Fibroblast of skin of left quadriceps (primary cell): ENCODE measurements at places on chromosomes 13 and 19.

- no peak for DNase-seq
These were observed 3.8 kb upstream of the APC2 start for GRCh38 chr19:1445932-1446712.

- no peak for DNase-seq
These were observed 114.2 kb downstream of the NUFIP1 start for GRCh38 chr13:44874886-44875630.

DNA sequence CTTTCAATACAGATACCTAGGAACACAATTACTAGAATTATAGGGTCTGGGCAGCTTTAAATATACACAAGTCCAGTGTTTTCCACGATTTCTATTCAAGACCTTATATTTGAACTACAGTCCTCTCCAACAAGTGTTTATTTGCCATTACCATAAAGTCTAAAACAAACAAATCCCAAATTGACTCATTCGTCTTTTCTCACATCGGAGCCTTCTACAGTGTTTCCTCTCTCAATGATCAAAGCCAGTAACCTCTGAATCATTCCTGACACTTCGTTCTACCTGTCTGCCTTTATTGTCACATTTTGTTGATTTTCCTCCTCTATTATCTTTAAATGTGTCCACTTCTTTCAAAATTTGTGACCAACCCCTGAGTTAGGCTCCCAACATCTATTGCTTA is 1356.5 kb upstream of the SLC10A2 start:
- DNase-seq = no peak

DNA sequence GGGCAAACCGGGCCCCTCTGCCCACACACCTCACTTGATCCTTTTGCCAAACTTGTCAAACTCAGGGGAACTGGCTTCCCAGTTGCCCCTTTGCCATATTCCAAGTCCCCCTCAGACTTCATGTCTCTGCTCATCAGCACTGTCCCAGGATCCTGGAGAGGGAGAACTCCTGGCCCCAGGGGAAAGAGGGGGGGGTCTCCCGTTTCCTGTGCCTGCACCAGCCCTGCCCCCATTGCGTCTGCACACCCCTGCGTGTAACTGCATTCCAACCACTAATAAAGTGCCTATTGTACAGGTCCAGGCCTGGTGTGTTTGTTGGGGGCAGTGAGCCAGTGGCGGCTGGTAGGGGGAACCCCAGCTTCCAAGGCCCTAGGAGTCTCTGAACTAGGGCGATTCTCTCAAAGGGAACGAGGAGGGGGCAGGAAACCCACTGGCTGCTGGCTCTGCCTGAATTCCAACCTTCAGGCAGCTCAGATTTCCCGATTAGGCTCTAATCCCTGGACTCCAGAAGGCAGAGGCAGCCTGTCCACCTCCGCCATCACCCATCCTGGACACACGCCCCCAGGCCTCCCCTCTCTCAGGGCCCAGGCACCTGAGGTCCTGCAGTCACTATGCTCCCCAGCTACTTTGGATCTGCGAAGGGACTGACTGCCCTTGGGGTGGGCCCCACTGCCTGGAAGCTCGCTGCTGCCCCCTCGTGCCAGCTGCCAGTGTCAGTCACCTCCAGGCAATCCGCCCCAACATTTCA is 9.7 kb upstream of the ILF3 start:
- DNase-seq = peak; percentile 25

- DNase-seq = no peak
These were observed 116.2 kb upstream of the MCF2L start for GRCh38 chr13:112852808-112853207.

- DNase-seq = no peak
These were observed 223.0 kb downstream of the LHFPL6 start for GRCh38 chr13:39379667-39380655.
